ENCODE measurements at places on chromosomes 12 and 14. TPM values are rescaled to one million over a fixed set of nuclear protein-coding genes. Genes with fewer than 3 reads are reported as not detected.

GRCh38 chr14:72247896-72248465 lies 315.8 kb downstream of the RGS6 start:
- no peak overlapping the region for H3K4me3 ChIP-seq
- no peaks in the 10 kb centered on the region for H3K36me3 ChIP-seq
- DNase-seq = no peak
- no peak overlapping the region for H3K27ac ChIP-seq

GRCh38 chr12:4044736-4045730 lies 171.8 kb upstream of the PARP11 start:
- no peaks in the 10 kb centered on the region for H3K4me1 ChIP-seq
- H3K4me3 ChIP-seq = no peak overlapping the region
- DNase-seq = no peak
- H3K36me3 ChIP-seq = no peaks in the 10 kb centered on the region
- no peak overlapping the region for H3K27ac ChIP-seq

DNA sequence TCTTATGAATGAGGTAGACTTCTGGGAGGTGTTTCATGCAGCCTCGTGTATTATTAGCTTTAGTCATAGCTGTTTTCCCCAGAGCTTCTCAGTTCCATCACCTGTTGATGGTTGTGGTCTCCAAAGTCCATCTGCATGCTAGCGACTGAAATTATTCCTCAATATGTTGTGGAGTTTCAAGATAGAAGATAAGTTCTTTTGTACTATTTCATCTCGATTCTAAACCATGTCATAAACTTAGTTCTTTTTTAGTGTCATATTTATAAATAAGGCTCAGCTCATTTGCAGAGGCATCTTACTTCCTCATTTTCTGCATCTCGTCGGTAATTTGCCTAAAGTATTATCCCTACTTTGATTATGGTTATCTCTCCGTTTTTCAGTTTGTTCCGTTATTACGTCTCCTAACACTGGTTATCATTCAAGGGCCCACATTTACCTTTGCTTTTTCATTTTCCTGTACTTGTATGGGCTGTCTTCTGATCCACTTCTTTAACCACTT lies 119.1 kb downstream of the ITPR2 start:
- no peak overlapping the region for H3K4me3 ChIP-seq
- H3K36me3 ChIP-seq = no peaks in the 10 kb centered on the region
- H3K27me3 ChIP-seq = no peaks in the 10 kb centered on the region
- no peak for DNase-seq

DNA sequence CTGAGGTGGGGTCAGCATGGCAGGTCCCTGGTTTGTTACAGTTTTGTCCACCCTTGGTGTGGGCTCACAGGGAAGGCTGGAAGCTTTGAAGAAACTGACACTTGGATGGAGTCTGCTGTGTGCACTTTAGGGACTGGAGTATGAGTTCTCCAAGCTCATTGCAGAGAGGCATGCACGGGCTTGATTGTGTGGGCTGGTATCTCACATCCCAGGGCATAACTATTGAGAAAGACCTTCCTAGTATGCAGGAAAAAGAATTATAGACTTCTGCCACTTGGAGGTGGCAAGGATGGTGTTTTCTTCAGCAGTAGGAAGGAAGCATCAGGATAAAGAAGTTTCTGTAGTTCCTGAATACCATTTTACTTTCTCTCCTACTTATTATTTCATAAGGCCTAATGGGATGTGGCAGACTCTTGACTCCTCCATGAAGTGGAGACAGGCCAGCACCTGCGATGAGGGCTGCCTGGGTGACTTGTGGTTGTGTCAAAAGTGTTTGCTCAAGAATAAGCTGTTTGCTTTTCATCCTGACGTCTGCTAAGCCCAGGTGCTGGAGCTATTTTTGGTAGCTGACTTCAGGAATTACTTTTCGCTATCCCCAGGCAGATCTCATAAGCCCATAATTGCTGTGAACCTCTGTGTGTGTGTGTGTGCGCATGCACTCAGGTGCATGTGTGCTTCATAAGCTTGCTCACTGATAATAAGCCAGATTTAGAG lies 125.8 kb downstream of the KTN1 start:
- no peak overlapping the region for H3K4me3 ChIP-seq
- DNase-seq = no peak
- H3K4me1 ChIP-seq = no peaks in the 10 kb centered on the region
- no peaks in the 10 kb centered on the region for H3K36me3 ChIP-seq
- no peaks in the 10 kb centered on the region for H3K27me3 ChIP-seq

- no peak for DNase-seq
- no peaks in the 10 kb centered on the region for H3K4me1 ChIP-seq
- no peaks in the 10 kb centered on the region for H3K36me3 ChIP-seq
- H3K27me3 ChIP-seq = no peaks in the 10 kb centered on the region
- no peak overlapping the region for H3K27ac ChIP-seq
- H3K4me3 ChIP-seq = no peak overlapping the region
Observed at GRCh38 chr14:21791749-21792148, 118.1 kb upstream of the OR4E1 start.

DNA sequence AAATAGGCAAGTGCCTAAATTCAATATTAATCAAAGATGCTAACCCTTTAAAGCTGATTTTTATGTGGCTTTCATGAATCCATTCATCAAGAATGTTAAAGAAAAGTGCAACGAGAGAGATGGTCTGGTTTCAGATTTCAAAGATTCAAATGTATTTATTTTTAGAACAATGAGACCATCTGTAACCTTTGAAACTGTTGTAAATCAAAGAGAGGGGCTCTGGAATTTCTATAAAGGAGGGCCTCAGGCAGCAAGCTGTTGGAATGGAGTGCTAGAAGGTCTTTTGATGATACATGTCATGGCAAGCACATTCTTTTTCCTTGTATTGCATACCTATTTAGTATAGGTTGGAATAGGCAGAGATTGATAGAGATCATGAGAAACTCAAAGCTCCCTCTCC lies 433.0 kb downstream of the LRIG3 start:
- H3K36me3 ChIP-seq = no peaks in the 10 kb centered on the region
- H3K4me3 ChIP-seq = no peak overlapping the region
- no peaks in the 10 kb centered on the region for H3K4me1 ChIP-seq
- H3K27me3 ChIP-seq = no peaks in the 10 kb centered on the region

GRCh38 chr12:117039891-117040309 lies 59.3 kb downstream of the TESC start:
- no peak overlapping the region for H3K4me3 ChIP-seq
- H3K36me3 ChIP-seq = no peaks in the 10 kb centered on the region
- H3K27ac ChIP-seq = no peak overlapping the region
- peaks cover 36% of the 10 kb centered on the region for H3K4me1 ChIP-seq
- no peak for DNase-seq

- peaks cover 76% of the 10 kb centered on the region for H3K27me3 ChIP-seq
- peaks cover 22% of the 10 kb centered on the region for H3K4me1 ChIP-seq
- no peak overlapping the region for H3K4me3 ChIP-seq
- peak; percentile 50 for DNase-seq
- no peaks in the 10 kb centered on the region for H3K36me3 ChIP-seq
Observed at GRCh38 chr12:120361506-120362208, 7.3 kb downstream of the MSI1 start.

DNA sequence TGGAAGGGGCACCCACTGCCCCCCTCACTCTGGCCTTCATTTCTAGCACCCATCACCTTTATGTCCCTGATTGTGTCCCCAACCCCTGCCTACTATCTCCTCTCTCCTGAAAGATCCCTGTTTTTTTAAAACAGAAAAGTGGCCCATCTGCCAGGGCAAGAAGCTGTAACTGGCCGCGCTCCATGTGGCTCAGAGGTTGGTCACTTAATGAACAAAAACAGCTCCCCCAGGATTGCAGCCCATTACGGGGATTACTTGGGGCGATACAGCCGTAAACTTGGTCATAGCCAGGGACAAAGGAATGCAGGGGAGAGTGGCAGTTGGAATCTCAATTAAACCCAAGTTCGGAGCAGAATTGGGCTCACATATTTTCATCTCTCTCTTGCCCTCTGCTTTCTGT lies 34.8 kb upstream of the VSX2 start:
- H3K4me1 ChIP-seq = peaks cover 2% of the 10 kb centered on the region
- DNase-seq = no peak
- no peak overlapping the region for H3K4me3 ChIP-seq

DNA sequence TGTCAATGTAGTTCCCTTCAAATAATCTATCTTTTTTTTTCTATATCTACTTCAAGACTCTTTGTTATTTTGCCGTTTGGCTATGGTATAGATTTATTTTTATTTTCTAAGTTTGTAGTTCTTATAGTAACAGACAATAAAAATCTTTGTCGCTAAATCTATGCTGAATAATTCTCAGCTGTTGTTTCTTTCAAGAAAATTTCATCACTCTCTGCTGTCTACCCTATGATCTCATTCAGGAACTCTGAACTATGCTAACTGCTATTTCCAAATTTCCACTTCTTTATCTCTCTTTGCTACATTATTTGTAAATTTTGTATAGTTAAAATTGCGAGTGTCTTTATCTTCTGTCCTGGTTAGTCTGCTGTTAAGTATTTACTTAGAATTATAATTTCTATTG lies 353.6 kb downstream of the LRFN5 start:
- H3K4me1 ChIP-seq = no peaks in the 10 kb centered on the region
- no peak for DNase-seq
- no peak overlapping the region for H3K4me3 ChIP-seq
- no peaks in the 10 kb centered on the region for H3K27me3 ChIP-seq

GRCh38 chr12:74890237-74890599 lies 319.4 kb downstream of the KCNC2 start:
- no peaks in the 10 kb centered on the region for H3K4me1 ChIP-seq
- H3K27ac ChIP-seq = no peak overlapping the region
- no peak overlapping the region for H3K4me3 ChIP-seq
- no peaks in the 10 kb centered on the region for H3K27me3 ChIP-seq

- H3K27me3 ChIP-seq = no peaks in the 10 kb centered on the region
- no peak overlapping the region for H3K4me3 ChIP-seq
- no peaks in the 10 kb centered on the region for H3K36me3 ChIP-seq
- H3K27ac ChIP-seq = no peak overlapping the region
- DNase-seq = no peak
Observed at GRCh38 chr12:76719171-76720041, 44.5 kb upstream of the ZDHHC17 start.

- H3K27me3 ChIP-seq = no peaks in the 10 kb centered on the region
- H3K36me3 ChIP-seq = no peaks in the 10 kb centered on the region
- H3K4me1 ChIP-seq = peaks cover 40% of the 10 kb centered on the region
- H3K27ac ChIP-seq = no peak overlapping the region
Observed at GRCh38 chr12:49675137-49675536, 32.1 kb downstream of the FMNL3 start.

DNA sequence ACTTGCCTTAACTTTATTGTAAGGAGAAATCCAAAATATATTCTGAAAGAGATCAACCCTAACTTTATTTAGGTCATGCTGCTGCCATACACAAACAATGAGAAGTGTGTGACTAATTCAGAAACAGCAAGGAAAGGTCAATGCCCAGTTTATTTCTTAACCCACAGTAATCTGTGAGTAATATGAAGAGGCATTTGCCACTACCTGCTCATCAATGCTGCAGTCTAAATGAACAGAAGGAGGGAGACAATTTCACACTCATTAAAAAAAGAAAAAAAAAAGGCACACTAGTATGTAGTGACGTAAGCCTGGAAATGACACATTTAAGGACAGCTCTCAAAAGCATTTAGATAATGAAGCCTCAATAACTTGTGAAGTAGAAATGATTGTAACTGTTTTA lies 90.5 kb upstream of the FOXN3 start:
- no peaks in the 10 kb centered on the region for H3K36me3 ChIP-seq
- no peak overlapping the region for H3K27ac ChIP-seq
- H3K27me3 ChIP-seq = no peaks in the 10 kb centered on the region
- no peak overlapping the region for H3K4me3 ChIP-seq

DNA sequence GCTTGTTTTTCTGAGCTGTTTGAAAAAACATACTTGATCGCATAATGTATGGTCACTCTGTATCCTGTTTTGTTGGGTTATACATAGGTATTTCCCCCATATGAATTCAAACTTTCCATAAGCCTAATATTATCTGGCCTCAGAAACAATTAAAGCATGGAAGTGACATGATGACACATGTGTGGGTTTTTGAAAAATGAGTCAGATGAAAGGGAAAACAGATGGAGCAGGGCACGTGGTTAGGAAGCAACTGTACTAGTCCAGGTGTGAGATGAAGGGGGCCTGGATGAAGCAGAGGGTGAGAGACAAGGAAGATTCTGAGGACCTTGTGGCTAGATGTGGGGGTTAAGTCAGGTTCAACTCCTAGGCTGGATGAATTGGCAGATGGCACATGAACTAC lies 92.7 kb upstream of the DNM1L start:
- H3K36me3 ChIP-seq = no peaks in the 10 kb centered on the region
- no peak for DNase-seq
- H3K27me3 ChIP-seq = no peaks in the 10 kb centered on the region
- no peak overlapping the region for H3K27ac ChIP-seq

GRCh38 chr14:26925876-26926584 lies 328.2 kb upstream of the NOVA1 start:
- no peak overlapping the region for H3K4me3 ChIP-seq
- no peak overlapping the region for H3K27ac ChIP-seq
- H3K4me1 ChIP-seq = no peaks in the 10 kb centered on the region
- no peaks in the 10 kb centered on the region for H3K27me3 ChIP-seq
- DNase-seq = no peak
- H3K36me3 ChIP-seq = no peaks in the 10 kb centered on the region

FAM186B gene
- 0.18 TPM for total RNA-seq

SERPINA3 gene
- 2.3 TPM for total RNA-seq

OR4Q2 gene
- not detected for total RNA-seq

HNRNPC gene
- 814 TPM for total RNA-seq

MGAT4C gene
- total RNA-seq = not detected

AMN gene
- total RNA-seq = 0.09 TPM
